ENCODE measurements at places on chromosomes 16 and 17.

DNA sequence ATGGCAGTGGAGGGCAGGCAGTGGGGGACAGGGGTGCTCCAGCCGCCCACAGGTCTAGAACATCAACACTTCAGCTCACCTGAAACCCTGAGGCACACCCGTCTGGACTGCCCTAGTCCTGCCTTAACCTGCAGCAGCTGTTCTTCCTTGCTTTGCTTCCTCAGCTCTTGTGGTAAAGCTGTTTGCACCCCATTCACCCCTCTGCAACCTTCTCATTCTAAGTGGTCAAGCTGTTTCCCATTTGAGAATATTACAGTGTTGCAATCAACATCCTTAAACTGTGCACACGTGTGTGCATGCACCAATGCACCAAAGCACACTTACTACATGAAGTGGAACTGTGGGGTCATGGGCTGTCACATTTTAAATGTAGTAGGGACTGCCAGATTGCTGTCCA, 32.4 kb downstream of the SCNN1B start:
- DNase-seq: no peak

- no peak for DNase-seq
These were observed 53.2 kb downstream of the NQO1 start for GRCh38 chr16:69672998-69673713.

GRCh38 chr17:82160075-82160474, 52.6 kb downstream of the CCDC57 start:
- no peak for DNase-seq

DNA sequence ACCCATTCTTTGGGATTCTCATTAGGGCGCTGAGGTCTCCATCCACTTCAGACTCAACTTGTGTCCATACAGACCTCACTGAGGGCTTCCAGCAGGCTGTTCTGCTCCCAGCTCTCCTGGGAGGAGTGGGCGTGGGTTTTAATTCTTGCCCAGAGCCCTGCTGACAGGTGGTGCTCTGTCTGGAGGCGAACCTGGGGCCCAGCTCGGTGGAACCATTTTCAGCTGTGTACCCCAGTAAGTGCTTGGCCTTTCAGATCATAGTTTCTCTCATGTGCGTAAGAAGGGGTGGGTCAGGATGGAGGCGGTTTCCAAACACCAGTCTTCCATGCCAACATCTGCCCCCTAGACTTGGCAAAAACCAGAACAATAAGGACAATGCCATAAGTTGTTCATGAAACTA, 21.4 kb upstream of the NKD1 start:
- DNase-seq: no peak

DNA sequence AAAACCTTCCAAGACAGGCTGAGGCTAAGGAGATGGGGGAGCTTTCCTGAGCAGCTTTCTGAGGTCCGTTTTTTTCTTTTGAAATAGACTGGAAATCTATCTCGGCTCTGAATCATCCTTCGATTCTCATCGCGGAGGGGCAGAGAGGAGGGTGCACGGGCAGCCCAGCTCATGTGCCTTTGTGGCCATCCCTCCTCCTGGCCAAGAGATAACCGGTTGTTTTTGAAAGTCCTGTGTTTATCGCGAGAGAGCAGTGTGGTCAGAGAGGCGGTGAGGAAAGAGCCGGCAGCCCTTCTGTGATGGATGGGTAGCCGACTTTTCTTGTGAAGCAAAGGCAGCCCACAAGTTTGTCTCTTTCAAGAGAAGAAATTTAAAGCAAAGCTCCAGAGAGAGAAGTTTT, 191.6 kb downstream of the CCDC182 start:
- no peak for DNase-seq

- DNase-seq: no peak
These were observed 3.4 kb upstream of the HP start for GRCh38 chr16:72050769-72051464.

Data from fibroblast of skin of left quadriceps (primary cell).